ENCODE measurements at places on chromosomes 4 and X. TPM values are rescaled to one million over a fixed set of nuclear protein-coding genes. Genes with fewer than 3 reads are reported as not detected.

DBET gene
- total RNA-seq: not detected

MAGEB17 gene
- not detected for total RNA-seq

TBC1D9 gene
- 6.2 TPM for total RNA-seq

PRR32 gene
- not detected for total RNA-seq

EGF gene
- total RNA-seq: 0.25 TPM

TCP11X2 gene
- not detected for total RNA-seq

FAM9C gene
- not detected for total RNA-seq

HPGD gene
- total RNA-seq: 81.0 TPM

NPFFR2 gene
- total RNA-seq: not detected

CXCL11 gene
- 0.21 TPM for total RNA-seq

TMEM47 gene
- 1.2 TPM for total RNA-seq

REPS2 gene
- total RNA-seq: 1.5 TPM

PASD1 gene
- not detected for total RNA-seq

SOD3 gene
- not detected for total RNA-seq

OTUD6A gene
- not detected for total RNA-seq

UGT2B11 gene
- total RNA-seq: 0.16 TPM

SLC26A1 gene
- total RNA-seq: 0.14 TPM

TMEM33 gene
- 48.3 TPM for total RNA-seq

SPANXB1 gene
- 2.0 TPM for total RNA-seq

CLIC2 gene
- 0.03 TPM for total RNA-seq

FAM114A1 gene
- 30.8 TPM for total RNA-seq

SLC25A43 gene
- 27.8 TPM for total RNA-seq

VSIG1 gene
- 0.20 TPM for total RNA-seq

MAGED4 gene
- 9.8 TPM for total RNA-seq

GPM6B gene
- total RNA-seq: 0.14 TPM

STARD8 gene
- total RNA-seq: 1.3 TPM

PRDM5 gene
- 2.7 TPM for total RNA-seq

KLHL15 gene
- total RNA-seq: 4.4 TPM

XPNPEP2 gene
- total RNA-seq: not detected

AKAP17A gene
- total RNA-seq: 31.6 TPM

DKK2 gene
- not detected for total RNA-seq

MAGEA8 gene
- not detected for total RNA-seq

GNL3L gene
- total RNA-seq: 28.0 TPM

CCSER1 gene
- total RNA-seq: not detected

TXK gene
- total RNA-seq: 0.15 TPM

CNKSR2 gene
- 2.5 TPM for total RNA-seq

GSX2 gene
- total RNA-seq: not detected
